Activated T-cell treated with anti-CD3 and anti-CD28 coated beads, Interleukin-2, amount 50 U/mL, for 72 hours (primary cell): ENCODE measurements at places on chromosomes 2 and 18. TPM values are rescaled to one million over a fixed set of nuclear protein-coding genes. Genes with fewer than 3 reads are reported as not detected.

Gene ACADL
- total RNA-seq: not detected

Gene RPRM
- total RNA-seq: not detected

Gene GCKR
- not detected for total RNA-seq

Gene PLEKHA3
- total RNA-seq: 23.0 TPM

Gene VWC2L
- total RNA-seq: not detected

Gene HOXD9
- total RNA-seq: not detected
